Keratinocyte (primary cell): ENCODE measurements at places on chromosomes 11 and 22. TPM values are rescaled to one million over a fixed set of nuclear protein-coding genes. Genes with fewer than 3 reads are reported as not detected.

The KRTAP5-11 gene
- not detected in 3 replicates for polyA plus RNA-seq

The DNAJB13 gene
- polyA plus RNA-seq, result 0.06 to 0.09 TPM (median 0.09 TPM) in 3 replicates

The MMP11 gene
- 0.06 to 0.20 TPM (median 0.13 TPM) in 3 replicates for polyA plus RNA-seq

The CACNA1I gene
- polyA plus RNA-seq, result not detected in 3 replicates

The MAP6 gene
- polyA plus RNA-seq, result 1.7 to 3.1 TPM (median 1.8 TPM) in 3 replicates

The RIMBP3C gene
- polyA plus RNA-seq, result 0.01 TPM in 1 of 3 replicates, not detected in the others

- peak overlapping the region; percentile 80 for H3K4me3 ChIP-seq
- peak overlapping the region; percentile 89 for H3K27ac ChIP-seq
- no peaks in the 10 kb centered on the region for H3K27me3 ChIP-seq
- H3K4me1 ChIP-seq, result peaks cover 41% of the 10 kb centered on the region
These were observed 14.9 kb downstream of the PPM1F start for GRCh38 chr22:21937821-21938070.

GRCh38 chr11:108518581-108518980, 20.4 kb upstream of the POGLUT3 start:
- no peaks in the 10 kb centered on the region for H3K27me3 ChIP-seq
- no peak overlapping the region for H3K27ac ChIP-seq
- H3K36me3 ChIP-seq, result peaks cover 14% of the 10 kb centered on the region
- DNase-seq, result no peak

- peaks cover 2% of the 10 kb centered on the region for H3K4me1 ChIP-seq
- H3K36me3 ChIP-seq, result no peaks in the 10 kb centered on the region
- no peak for DNase-seq
- no peak overlapping the region for H3K4me3 ChIP-seq
- no peak overlapping the region for H3K27ac ChIP-seq
These were observed 67.9 kb downstream of the MCM5 start for GRCh38 chr22:35467681-35468434.

DNA sequence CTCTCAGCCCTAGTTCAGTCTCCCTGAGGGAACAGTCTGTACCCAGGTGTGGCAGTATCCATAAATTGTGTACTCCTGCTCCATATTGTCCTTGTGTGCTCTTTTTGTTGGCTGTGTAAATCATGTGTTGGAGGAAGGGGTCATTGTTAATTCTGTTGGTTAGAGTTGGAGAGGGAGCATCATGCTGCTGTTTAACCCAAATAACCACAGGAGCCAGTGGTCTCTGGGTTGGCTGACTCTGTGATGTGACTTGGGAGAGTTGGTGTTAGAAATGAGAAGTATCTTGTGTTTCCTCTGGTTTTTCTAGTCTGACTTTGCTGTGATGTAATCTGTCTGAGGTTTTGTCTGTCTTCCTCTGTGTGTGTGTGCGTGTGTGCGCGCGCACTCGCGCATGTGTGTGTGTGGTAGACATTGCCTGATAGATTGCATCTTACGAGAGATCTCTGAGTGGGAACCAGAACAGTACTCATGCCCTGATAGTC, 30.5 kb downstream of the CTNND1 start:
- no peak for DNase-seq
- peak overlapping the region; percentile 4 for H3K4me3 ChIP-seq
- H3K4me1 ChIP-seq, result peaks cover 48% of the 10 kb centered on the region

GRCh38 chr11:72736452-72737069, 15.6 kb downstream of the ARAP1 start:
- H3K4me1 ChIP-seq, result peaks cover 51% of the 10 kb centered on the region
- H3K27me3 ChIP-seq, result no peaks in the 10 kb centered on the region
- H3K27ac ChIP-seq, result peak overlapping the region; percentile 79
- no peak for DNase-seq

GRCh38 chr22:38087855-38088254, 3.9 kb upstream of the SLC16A8 start:
- H3K27me3 ChIP-seq, result peaks cover 6% of the 10 kb centered on the region
- H3K4me3 ChIP-seq, result no peak overlapping the region
- H3K36me3 ChIP-seq, result no peaks in the 10 kb centered on the region
- H3K4me1 ChIP-seq, result peaks cover 3% of the 10 kb centered on the region

DNA sequence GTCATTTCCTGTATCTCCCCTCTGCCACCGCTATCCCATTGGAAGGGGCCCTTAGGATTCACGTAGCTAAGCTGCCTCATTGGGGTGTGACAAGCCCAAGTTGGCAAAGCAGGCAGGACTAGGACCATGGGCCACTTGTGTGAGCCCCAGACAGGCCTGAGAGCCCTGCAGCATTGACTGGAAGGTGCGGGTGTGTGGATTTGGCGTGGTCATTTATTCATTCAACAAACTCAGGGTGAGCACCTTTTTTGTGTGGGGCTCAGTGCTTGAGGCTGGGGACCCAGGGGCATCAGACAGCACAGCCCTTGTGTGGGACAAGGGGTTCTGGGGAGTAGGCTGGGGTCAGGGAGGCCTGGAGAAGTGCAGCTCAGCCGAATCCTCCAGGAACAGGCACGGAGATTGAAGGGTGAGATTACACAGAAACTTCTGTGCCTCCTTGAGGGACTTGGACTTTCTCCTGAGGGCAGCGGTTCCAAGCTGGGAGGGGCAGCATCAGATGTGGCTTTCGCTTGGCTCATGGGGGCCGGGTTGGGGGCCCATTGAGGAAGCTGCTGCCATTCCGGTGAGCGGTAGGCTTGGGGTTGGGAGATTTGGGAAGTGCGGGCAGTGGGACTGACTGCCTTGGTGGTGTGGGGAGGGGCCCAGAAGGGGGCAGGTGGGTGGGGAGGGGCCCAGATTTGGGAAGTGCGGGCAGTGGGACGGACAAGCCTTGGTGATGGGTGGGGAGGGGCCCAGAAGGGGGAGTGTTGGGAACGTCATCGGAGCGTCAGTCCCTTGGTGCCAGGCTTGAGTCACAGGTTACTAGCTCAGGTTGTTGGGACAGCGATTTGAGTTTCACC, 11.9 kb downstream of the MGAT3 start:
- H3K36me3 ChIP-seq, result no peaks in the 10 kb centered on the region
- H3K27ac ChIP-seq, result no peak overlapping the region
- no peak for DNase-seq
- peaks cover 6% of the 10 kb centered on the region for H3K4me1 ChIP-seq
- peaks cover 21% of the 10 kb centered on the region for H3K27me3 ChIP-seq

- H3K27me3 ChIP-seq, result no peaks in the 10 kb centered on the region
- no peaks in the 10 kb centered on the region for H3K36me3 ChIP-seq
- no peak overlapping the region for H3K27ac ChIP-seq
- no peak for DNase-seq
- no peak overlapping the region for H3K4me3 ChIP-seq
These were observed 14.4 kb downstream of the DNAJB13 start for GRCh38 chr11:73965076-73965763.

DNA sequence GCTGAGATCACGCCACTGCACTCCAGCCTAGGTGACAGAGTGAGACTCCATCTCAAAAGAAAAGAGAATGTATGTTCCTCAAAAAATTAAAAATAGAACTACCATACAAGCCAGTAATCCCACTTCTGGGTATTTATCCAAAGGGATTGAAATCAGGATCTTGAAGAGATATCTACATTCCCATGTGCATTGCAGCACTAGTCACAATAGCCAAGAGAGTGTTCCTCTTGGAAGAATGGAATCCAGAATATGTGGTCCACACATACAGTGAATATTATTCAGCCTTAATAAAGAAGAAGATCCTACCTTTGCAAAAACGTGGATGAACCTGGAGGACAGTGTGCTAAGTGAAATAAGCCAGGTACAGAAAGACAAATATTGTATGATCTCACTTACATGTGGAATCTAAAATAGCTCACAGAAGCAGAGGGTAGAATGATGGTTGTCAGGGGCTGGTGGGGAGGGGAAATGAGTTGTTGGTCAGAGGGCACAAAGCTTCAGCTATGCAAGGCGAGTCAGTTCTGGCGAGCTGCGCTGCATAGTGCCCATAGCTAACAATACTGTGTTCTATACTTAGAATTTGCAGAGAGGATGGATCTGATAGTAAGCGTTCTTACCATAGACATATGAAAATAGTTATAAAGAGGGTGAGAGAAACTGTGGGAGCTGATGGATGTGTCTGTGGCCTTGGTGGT, 32.1 kb downstream of the GRIK4 start:
- H3K4me1 ChIP-seq, result peaks cover 8% of the 10 kb centered on the region
- no peak for DNase-seq
- no peak overlapping the region for H3K27ac ChIP-seq

GRCh38 chr11:67349457-67349856, 3.9 kb downstream of the POLD4 start:
- peaks cover 6% of the 10 kb centered on the region for H3K36me3 ChIP-seq
- H3K4me1 ChIP-seq, result peaks cover 41% of the 10 kb centered on the region
- H3K4me3 ChIP-seq, result no peak overlapping the region
- no peak for DNase-seq

- no peaks in the 10 kb centered on the region for H3K36me3 ChIP-seq
- H3K27me3 ChIP-seq, result no peaks in the 10 kb centered on the region
- no peak for DNase-seq
- no peak overlapping the region for H3K27ac ChIP-seq
- H3K4me1 ChIP-seq, result peaks cover 26% of the 10 kb centered on the region
These were observed 21.3 kb upstream of the TSKU start for GRCh38 chr11:76761718-76762355.
